ENCODE measurements at places on chromosomes 7 and 10.

- no peak for DNase-seq
Observed at GRCh38 chr10:114471906-114472876, 67.9 kb upstream of the AFAP1L2 start.

- no peak for DNase-seq
Observed at GRCh38 chr10:19412531-19412930, 363.9 kb downstream of the MALRD1 start.

- no peak for DNase-seq
Observed at GRCh38 chr10:28332726-28333125, 29.9 kb upstream of the MPP7 start.

DNA sequence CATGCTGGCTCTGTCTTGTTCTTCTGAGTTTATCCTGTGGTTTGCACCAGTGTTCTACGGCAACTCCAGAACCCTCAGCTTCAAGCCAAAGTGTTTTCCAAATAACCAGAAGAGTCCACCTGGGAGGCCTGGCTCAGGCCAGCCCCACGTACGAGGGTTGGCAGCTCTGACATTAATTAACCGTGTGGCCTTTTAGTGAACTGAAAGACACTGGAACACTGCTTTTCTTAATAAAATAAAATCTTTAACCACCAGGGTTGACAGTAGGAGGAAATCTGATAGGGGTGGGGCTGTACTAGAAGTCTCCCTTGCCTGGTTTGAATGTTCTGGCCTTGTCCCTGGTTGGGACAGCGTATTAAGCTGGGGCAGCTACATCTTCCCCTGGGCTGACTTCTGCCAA lies 64.9 kb downstream of the SYPL1 start:
- no peak for DNase-seq

DNA sequence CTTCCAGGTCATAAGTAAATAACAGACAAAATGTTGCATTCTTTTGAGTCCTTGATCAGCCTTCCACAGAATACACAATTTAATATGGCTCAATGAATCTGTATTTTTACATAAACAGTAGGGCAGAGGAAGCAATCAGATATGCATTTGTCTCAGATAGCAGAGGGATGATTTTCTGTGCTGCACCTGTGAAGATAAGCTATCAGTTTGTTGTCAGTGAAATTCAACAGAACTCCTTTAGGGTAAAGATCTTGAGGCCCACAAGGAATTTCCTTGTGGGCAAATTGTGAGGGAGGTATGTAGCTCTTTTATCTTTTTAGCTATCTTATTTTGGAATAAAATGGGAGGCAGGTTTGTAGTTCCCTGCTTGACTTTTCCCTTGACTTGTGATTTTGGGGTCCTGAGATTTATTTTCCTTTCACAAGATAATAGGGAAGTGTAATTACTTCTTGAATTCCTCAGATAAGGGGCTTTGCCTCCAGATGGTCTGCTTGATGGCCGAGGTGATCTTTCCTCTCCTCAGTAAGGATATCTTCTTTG lies 60.8 kb upstream of the CYP2C18 start:
- no peak for DNase-seq

Measured in esophagus squamous epithelium (tissue), 5 donors.